Stromal cell of bone marrow (primary cell): ENCODE measurements at places on chromosomes 2 and 18.
A peak's percentile ranks its signal among the peaks of the same experiment; 100 is the strongest.

- no peak for DNase-seq
Observed at GRCh38 chr2:207331674-207332073, 165.9 kb upstream of the KLF7 start.

- DNase-seq: no peak
Observed at GRCh38 chr2:159903443-159904126, 105.6 kb upstream of the CD302 start.

DNA sequence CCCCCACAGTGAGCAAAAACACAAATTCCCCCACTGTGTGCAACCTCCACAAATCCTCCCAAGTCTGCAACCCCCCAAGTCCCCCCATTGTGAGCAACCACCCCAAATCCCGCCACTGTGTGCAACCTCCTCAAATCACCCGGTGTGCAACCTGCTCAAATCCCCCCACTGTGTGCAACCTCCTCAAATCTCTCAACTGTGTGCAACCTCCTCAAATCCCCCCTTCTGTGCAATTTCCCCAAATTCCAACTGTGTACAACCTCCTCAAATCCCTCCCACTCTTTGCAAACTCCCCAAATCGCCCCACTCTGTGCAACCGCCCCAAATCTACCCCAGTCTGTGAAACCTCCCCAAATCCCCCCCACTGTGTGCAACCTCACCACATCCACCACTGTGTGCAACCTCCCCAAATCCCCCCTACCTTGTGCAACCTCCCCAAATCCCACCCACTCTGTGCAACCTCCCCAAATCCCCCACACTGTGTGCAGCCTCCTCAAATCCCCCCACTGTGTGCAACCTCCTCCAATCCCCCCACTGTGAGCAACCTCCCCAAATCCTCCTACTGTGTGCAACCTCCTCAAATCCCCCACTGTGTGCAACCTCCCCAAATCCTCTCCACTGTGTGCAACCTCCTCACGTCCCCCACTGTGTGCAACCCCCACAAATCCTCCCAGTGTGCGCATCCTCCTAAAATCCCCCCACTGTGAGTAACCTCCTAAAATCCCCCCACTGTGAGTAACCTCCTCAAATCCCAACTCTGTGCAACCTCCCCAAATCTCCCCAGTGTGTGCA lies 115.2 kb downstream of the TPO start:
- DNase-seq: no peak

DNA sequence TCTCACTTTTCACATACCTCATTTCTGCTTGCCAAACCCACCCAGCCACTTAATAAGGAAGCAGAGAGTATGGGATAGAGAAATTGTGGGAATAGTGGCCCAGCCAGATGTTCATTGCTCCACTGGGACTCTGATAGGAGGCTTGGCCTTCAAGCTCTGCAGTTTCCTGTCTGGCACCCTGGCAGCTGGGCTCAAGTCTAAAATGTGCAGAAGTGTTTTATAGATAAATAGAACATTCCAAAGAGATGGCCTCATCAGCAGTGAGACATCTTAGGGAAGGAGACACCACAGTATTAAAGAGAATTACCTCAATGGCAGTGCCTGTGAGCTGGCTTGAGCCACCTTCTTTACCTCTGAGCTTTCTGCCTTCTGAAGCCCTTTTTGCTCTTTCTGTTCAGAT lies 24.7 kb downstream of the COPS7B start:
- peak; percentile 20 for DNase-seq

DNA sequence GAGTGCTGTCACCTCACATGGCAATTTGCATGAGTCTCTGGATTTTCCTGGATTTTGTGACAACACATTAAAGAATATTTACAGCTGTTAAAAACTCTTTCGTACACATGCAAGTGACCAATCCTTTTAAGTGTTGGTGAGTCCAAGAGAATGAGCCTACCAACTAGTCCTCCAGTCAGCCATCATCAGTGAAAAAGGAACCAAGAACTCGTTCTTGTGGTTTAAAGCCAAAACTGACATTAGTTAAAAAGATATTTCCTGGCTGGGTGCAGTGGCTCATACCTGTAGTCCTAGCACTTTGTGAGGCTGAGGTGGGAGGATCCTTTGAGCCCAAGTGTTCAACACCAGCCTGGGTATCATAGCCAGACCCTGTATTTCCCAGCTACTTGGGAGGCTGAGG lies 215.4 kb upstream of the ITGA4 start:
- DNase-seq: no peak

DNA sequence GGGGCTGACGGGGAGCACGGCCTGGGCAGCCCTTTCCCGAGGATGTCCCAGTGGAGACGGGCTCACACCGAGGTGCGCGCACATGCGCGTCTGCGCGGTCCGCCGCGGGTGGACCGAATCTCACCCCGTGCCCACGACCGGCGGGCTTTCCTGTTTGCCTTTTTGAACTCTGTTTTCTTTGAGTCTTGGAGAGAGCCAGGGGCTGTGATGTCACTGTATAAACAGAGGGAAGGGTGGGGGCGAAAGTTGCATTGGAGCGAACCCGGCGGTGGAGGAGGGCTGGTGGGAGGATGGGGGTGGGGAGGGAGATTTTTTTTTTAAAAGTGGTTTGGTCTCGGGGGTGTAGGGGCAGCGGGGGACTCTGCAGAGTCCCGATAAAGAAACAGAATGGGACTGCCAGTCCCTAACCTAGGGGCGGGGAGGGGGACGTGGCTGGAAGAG lies 141.2 kb upstream of the CTAGE1 start:
- DNase-seq: peak; percentile 62

GRCh38 chr2:106053581-106053980 lies 140.5 kb downstream of the UXS1 start:
- no peak for DNase-seq

DNA sequence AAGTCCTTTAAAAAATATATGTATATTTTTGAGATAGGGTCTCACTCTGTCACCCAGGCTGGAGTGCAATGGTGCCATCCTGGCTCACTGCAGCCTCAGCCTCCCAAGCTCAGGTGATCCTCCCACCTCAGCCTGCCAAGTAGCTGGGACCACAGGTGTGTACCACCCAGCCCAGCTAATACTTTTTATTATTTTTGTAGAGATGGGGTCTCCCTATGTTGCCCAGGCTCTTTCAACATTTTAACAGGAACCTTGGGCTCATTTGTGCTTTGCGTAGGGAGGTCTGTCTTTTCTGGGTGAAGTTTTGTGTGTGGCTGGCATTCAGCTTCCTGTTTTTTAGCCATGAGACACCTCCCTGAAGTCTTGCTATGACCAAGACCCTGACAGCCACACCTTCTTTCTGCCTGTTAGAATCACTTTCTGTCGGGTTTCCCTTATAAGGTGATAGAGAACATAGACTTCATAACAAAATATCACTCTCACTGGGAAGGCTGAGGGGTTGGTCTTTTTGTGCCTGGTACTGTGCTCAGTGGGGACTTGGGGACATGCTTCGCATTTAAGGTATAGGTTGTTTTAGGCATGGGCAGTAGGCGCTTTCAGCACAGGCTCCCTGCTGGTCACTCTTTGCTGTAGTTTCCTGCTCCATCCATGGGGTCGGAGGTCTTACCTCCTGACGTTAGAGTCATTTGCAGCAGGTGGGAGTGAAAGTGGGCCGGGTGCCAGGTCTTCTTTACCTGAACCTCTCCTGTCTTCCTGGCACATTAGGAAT lies 3.4 kb downstream of the RAB31 start:
- no peak for DNase-seq

DNA sequence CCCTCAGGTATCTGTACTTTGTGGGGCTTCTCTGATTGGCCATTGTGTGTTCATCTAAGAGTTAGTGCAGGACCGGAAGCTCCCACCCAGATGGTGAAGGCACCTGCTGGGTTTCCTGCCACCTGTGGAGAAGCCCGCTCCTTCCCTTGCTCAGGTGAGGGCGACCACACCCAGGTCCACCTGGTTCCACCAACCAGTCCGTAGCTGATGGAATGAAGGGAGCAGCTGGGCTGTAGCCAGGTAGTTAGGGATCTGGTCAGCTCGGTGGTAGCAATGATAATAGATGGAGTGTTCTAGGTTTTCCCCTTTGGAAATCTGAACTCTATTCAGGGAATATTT lies 16.0 kb downstream of the SH3BP4 start:
- no peak for DNase-seq

GRCh38 chr2:140998577-140998976 lies 1132.2 kb downstream of the LRP1B start:
- no peak for DNase-seq

- no peak for DNase-seq
Observed at GRCh38 chr2:158464426-158465281, 7.9 kb downstream of the PKP4 start.

GRCh38 chr2:23124214-23124750 lies 260.7 kb upstream of the KLHL29 start:
- DNase-seq: no peak

DNA sequence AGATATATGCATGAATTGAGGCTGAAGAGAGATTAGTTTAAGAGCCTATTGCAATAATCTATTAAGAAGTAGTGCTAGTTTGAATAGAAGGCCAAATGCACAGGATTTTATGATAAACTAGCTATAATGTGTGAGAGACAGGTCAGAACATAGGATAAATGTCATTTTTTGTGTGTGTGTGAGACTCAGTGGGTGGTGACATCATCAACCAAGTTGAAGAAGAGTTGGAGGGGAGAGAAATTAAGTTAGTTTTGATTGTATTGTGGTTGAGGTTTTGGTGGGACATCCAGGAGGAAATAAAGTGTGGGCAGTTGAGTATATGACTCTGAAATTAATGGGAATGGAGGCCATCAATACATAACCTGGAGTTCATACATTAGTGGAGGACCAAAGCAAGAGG lies 320.1 kb upstream of the CWC22 start:
- no peak for DNase-seq

- no peak for DNase-seq
Observed at GRCh38 chr2:160812830-160813505, 319.4 kb upstream of the RBMS1 start.

DNA sequence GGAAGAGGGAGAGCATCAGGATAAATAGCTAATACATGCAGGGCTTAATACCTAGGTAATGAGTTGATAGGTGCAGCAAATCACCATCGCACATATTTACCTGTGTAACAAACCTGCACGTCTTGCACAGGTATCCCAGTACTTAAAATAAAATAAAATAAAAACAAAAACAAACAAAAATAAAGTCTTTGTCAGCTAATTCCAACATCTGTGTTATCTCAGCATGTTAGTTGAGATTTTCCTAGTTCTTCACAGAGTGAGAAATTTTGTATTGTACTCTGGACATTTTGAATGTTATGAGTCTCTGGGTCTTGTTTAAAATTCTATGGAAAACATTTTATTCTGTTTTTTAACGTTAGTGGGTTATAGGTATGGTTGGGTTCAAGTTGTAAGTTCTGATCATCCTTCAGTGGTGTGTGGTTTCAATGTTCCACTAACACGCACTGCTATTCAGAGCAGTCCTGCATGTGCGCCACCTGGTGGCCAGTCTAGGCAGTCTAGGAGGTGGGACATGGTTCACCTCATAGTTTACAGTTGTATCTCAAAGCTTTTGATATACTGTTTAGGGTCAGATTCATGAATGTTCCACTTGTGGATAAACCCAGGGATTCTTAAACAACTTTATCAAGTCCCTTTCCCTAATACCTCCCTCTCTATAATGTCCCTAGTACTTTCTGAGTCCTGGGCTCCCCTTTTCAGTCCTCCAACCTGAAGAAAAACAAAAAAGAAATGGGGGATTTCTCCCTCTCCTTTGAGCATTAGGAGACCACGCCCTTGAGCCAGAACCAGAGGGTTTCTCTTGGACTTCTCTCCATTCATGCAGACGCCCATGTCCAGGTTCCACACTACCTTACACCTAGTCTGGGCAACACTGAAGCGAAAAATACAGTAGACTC lies 213.4 kb upstream of the GATA6 start:
- DNase-seq: peak; percentile 44

GRCh38 chr2:238573065-238573778 lies 146.5 kb downstream of the ASB1 start:
- DNase-seq: no peak

DNA sequence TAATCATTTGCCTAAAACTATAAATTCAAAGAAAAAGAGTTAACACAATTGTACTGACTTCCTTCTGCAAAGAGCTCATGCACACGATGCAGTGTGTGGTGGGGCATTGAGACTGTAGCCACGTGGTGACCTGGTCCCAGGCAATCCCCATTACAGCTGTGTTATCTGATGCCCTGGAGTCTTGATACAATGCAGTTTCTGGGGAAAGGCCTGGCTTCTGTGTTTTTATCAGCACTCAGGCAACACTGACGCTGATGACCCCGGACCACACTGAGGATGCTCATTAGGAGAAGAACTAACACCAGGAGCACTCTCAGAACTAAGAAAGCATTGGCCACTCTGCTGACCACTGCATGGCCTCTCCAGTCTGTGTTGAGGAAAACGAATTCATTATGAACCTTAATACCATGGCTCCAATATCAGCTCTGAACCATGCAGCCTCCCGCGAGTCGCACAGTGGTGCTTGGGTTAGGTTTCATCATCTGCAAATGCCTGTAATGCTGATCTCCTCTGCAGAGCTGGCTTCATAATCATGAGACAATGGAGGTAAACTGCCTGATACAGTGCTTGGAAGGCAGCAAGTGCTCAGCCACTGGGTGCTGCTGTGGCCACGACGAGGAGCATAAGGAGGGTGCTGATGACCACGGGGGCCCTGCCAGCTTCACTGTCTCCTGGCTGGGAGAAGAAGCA lies 218.5 kb downstream of the MYT1L start:
- no peak for DNase-seq

GRCh38 chr18:22398464-22398863 lies 19.3 kb downstream of the CTAGE1 start:
- DNase-seq: no peak

GRCh38 chr2:55146263-55146662 lies 85.8 kb downstream of the CLHC1 start:
- no peak for DNase-seq

DNA sequence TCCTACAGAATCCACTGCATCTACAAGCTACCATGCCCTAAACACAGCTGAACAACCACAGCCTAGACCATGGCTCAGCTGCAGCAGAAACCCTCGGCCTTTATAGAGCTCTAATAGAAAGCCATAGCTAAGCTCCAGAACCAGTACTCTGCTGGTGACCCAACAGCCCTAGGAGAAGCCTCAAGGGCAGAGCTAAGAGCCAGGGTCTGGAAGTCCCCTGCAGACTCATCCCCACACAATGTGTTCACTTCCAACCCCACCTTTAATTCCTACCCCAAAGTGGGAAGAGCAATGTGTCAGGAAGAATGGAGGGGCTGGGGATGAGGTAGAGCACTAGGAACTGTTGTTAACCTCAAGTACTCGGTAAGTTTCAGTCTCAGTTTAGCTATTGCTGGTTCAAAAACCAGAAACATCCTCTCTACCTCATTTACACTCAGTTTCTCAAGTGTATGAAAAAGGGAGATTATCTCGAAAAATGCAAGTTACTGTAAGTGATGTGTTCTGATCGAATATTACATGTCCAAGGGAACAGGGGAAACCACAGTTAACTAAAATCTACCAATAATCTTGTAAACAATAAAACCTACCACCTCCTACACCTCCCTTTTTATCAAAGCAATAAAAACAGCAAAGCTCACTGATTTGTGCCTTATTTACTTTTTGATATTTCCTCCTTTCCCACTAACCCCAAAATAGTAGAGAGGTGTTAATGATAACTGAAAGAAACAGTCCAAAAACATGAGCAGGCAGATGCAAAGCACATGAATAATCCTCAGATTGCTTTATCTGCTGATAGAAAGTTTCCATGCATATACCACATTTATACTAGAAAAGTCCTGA lies 36.2 kb downstream of the THADA start:
- DNase-seq: no peak

GRCh38 chr2:138336146-138336545 lies 165.4 kb upstream of the SPOPL start:
- DNase-seq: no peak
